ENCODE measurements at places on chromosomes 12 and 14.

GRCh38 chr12:49619286-49619685 lies 4.1 kb upstream of the PRPF40B start:
- no peak for DNase-seq

DNA sequence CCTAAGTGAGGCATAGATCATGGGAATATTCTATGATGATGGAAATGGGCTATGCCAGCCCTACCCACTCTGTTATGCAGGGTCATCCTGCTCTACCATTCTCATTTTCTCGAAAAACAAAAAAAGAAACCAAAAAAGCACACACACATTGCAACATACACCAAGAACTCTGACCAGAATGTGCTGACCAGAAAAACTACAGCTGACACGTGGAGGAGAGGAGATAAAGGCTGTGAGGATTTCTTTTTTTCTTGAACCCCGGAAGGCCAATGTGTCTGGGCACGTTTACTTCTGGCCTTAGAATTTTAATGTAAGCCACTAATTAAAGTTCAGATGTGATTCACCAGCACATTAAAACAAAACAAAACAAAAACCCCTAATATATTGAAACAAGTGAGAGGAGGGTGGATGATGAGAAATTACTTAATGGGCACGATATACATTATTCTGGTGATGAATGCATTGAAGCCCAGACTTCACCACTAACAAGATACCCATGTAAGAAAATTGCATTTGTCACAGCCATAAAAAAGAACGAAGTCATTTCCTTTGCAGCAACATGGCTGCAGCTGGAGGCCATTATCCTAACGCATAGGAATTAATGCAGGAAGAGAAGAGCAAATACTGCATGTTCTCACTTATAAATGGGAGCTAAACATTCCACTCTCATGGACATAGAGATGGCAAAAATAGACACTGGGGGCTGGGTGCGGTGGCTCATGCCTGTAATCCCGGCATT lies 66.3 kb upstream of the PLEKHG3 start:
- no peak for DNase-seq

- DNase-seq, result no peak
These were observed 401.0 kb downstream of the TMEM121 start for GRCh38 chr14:105927096-105928060.

- no peak for DNase-seq
These were observed 8.5 kb downstream of the MYH6 start for GRCh38 chr14:23399591-23399990.

GRCh38 chr12:24099576-24099975 lies 150.1 kb upstream of the SOX5 start:
- DNase-seq, result no peak

- no peak for DNase-seq
These were observed 426.0 kb downstream of the GALC start for GRCh38 chr14:87566991-87567390.

- no peak for DNase-seq
These were observed 17.6 kb downstream of the MBIP start for GRCh38 chr14:36302823-36303222.

GRCh38 chr14:101738703-101739320 lies 22.7 kb upstream of the PPP2R5C start:
- DNase-seq, result no peak

GRCh38 chr12:101414533-101415119 lies 7.1 kb upstream of the ARL1 start:
- no peak for DNase-seq

- DNase-seq, result no peak
These were observed 133.8 kb downstream of the SLC2A13 start for GRCh38 chr12:39972119-39972518.

- DNase-seq, result no peak
These were observed 619.4 kb downstream of the CCER1 start for GRCh38 chr12:90335566-90335965.

DNA sequence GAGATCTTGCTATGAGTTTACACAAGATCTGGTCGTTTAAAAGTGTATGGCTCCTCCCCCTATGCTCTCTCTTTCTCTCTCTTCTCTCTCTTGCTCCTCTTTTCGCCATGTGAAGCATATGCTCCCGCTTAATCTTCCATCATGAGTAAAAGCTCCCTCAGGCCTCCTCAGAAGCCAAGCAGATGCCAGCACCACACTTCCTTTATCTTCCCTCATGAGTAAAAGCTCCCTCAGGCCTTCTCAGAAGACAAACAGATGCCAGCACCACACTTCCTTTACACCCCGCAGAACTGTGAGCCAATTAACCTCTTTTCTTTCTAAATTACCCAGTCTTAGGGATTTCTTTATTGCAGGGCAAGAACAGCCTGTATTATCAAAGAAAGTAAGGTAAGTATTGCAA lies 152.4 kb downstream of the SEC23A start:
- no peak for DNase-seq

DNA sequence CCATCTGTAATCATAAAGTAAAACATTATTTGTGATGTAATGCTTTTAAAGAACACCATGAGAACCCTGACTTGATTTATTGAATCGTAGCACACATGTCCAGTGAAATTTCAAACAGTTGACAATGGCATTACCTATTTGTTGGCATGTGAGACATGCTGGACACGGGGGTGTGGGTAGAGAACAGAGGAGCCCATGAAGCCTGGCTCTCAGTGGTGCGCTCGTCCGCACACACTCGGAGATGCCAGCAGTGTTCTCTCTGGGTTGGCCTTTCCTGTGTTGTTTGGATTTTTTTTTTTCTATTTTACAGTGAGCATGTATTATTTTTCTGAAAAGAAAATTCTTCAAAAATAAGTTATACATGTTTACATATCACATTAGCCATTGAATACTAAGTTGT lies 78.2 kb downstream of the PPP2R5C start:
- DNase-seq, result no peak

DNA sequence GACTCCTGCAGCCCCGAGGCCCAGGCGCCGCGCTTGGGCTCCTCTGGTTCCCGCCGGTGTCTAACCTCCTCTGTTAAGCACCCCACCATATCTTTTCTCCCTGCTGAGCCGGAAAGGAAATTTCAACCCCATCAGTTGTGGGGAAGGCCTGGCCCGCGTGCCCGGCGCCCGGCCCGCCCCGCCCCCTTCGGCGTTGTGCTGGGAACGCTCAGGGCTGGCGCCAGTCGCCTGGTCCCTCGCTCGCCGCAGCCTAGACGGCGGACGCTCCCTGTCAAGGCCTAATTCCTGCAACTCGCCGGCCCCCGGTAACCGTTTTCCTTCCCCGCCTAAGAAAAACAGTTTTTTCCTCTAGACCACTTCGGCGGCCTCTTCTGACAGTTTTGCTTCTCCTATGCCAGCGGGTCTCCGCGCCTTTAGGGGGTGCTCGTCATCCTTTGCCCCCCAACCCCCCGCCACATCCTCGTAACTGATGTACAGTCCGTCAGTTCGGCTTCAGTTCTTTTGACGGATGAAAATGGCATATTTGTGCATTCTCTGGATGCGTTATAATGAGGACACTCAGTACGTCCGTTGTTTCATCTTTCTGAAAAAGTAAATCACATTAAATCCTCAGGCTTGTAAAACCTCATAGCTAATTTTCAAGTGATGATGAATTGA lies 506 bp upstream of the NAP1L1 start:
- DNase-seq, result peak; percentile 28

GRCh38 chr12:77025782-77026314 lies 39.5 kb downstream of the E2F7 start:
- no peak for DNase-seq

GRCh38 chr12:26435069-26435404 lies 239.7 kb downstream of the SSPN start:
- no peak for DNase-seq

- DNase-seq, result no peak
These were observed 693.0 kb downstream of the NRXN3 start for GRCh38 chr14:78863143-78863542.

DNA sequence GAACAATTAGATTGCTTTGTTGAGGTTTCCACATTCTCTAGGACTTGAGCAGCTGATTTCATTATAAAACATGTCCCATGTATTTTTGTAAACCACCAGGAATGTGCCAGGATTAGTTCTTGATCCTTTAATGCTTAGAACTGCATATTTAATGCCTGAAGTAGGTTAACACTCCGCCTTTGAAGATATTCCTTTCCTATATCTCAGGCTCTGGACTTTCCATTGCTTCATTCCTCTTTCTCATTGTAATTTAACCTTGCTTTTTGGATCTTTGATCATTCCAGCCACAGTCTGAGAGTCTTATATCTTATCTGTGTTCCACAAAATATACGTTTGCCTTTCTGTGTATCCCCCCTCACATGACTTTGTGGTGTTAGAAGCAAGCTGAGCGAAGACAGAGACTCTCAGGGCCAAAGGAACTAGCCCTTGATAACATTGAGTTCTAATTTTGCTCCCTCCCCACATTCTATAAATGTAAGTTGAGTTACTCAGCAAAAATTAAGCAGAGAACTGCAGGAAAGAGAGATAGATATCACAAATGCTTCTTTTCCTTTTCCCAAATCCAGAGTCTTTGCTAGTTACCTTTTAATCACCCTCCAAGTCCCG lies 2.4 kb upstream of the CLEC1B start:
- no peak for DNase-seq

All from stimulated activated CD8-positive, alpha-beta memory T cell treated with anti-CD3 and anti-CD28 coated beads, Interleukin-12 subunit alpha, Interleukin-12 subunit beta, amount 100 ng/mL, for 1 hour (primary cell).